ENCODE measurements at places on chromosomes 2 and 18.

- DNase-seq: no peak
Observed at GRCh38 chr18:74389171-74389927, 67.8 kb downstream of the DIPK1C start.

DNA sequence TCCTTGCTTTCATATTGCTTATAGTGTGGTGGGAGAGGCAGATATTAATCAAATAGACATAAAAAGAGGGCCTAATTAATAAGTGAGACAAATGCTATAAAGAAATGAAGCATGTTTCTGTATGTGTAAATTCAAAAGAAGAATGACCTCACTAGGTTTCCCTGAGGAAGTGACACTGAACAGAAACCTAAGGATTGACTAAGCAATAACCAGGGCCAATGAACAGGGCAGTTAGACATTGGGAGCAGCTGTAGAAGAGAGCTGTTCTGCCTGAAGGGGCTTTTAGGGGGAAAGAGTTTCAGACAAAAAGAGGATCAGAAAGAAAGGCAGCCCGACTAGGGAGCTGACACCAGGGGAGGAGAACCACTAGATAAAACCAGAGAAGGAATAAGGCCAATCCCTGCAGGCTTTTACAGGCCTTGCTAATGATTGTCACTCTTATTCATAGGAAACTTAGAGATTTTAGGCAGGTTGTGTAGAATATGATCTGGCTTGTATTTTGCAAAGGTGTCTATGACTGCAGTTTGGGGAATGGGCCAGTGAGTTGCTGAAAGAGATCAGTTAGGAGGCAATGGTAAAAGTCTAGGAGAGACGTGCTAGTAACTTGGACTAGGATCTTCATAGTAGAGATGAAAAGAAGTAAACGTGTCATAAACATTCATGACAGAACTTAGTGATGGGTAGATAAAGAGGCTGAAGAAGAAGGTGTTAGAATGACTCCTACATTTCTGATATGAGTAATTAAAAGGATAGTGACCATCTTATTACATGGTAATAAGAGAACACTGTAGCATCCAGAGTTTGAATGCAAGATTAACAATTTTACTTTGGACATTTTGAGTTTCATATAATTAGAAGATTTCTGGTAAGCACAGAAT lies 26.8 kb upstream of the NABP1 start:
- DNase-seq: peak; percentile 29

DNA sequence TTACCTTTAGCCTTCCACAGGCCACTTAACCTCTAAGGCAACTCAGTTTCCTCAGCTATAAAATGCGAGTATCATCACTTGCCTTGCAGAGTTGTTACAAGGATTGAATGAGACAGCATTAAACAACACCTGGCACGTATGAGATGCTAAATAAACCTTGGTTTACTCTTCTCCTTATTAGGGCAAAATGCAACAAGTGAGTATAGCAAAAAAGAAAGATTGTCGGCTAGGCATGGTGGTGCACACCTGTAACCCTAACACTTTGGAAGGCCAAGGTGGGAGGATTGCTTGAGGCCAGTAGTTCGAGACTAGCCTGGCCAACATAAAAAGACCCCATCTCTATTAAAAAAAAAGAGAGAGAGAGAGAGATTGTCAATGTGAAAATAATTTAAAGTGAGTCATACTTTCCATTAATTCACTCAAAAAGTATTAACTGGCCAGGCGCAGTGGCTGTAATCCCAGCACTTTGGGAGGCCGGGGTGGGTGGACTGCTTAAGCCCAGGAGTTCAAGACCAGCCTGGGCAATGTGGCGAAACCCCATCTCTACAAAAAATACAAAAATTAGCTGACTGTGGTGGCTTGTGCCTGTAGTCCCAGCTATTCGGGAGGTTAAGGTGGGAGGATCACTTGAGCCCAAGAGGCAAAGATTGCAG lies 8.0 kb downstream of the ATAD2B start:
- DNase-seq: no peak

DNA sequence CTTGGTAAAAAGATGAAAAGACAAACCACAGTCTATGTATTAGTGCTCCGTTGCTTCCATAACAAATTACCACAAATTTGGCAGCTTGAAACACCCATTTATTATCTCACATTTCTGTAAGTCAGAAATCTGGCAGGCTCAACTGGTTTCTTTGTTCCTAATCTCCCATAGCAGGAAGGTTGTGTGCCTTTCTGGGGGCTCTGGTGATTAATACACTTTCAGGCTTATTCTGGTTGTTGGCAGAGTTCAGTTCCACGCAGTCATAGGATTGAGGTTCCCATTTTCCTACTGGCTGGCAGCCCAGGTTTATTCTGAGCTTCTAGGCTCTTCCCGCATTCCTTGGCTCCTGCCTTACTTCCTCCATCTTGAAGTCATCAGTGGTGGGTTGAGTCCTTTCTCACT lies 189.3 kb downstream of the ANAPC1 start:
- DNase-seq: no peak

GRCh38 chr18:72201032-72201431 lies 343.1 kb downstream of the CBLN2 start:
- no peak for DNase-seq

GRCh38 chr18:63151539-63151938 lies 168.0 kb downstream of the BCL2 start:
- DNase-seq: no peak
